ENCODE measurements at places on chromosomes 4 and X.

DNA sequence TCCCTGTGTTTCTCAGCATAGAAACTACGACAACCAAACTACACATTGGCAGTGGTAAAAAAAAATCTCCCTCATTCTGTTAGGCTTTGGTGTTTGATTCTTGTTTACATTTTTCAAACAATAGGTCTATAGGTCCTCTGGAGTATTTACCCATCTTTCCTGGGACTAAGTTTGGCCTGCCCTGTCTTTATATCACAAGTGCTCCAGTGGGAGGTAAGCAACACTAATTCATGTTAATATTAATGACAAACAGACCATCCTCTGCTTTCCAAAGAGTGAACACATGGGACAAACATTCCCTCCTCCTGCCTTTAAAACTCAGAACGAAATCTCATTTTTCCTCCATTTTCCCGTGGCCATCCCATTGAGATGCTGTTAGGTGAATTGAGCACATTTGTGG, 514.1 kb upstream of the INTU start:
- no peak for DNase-seq

DNA sequence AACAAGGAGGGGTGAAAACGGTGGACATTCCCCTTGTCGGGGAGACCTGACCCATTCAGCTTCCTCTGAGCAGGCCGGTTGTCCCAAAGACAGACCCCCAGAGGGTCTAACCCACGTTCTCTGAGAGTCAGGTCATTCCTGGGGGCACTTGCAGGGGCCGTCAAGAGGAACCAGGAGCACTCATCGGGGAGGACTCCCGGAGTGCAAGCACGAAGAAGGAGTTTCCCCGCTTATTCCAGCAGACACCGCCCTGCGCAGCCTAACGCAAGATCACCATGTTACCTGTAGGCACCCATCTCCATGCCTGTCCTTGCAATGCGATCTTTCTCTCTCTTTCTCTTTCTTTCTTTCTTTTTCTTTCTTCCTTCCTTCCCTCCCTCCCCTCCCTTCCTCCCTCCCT, 154.2 kb downstream of the SHOX start:
- DNase-seq = no peak

GRCh38 chr4:182221987-182222386, 21.2 kb upstream of the TENM3 start:
- DNase-seq = no peak

DNA sequence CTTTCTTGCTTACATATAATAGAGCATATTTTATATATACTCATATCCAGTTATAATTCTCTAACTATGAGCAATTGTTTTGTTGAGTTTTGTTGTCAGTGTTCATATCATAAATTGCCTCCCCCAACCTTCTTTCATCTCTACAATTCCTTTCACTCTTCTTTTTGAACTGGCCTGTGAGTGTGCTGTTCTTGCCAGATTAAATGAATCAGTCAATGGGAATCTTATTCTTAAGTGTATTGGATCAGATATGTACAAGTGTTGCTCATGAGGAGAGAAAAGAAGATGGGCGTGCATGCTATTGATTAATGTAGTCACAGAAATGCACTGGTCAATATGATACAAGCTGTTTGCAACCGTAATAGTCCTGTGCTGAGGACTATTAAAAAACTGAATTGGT, 728.1 kb upstream of the MAGEB2 start:
- DNase-seq = no peak

DNA sequence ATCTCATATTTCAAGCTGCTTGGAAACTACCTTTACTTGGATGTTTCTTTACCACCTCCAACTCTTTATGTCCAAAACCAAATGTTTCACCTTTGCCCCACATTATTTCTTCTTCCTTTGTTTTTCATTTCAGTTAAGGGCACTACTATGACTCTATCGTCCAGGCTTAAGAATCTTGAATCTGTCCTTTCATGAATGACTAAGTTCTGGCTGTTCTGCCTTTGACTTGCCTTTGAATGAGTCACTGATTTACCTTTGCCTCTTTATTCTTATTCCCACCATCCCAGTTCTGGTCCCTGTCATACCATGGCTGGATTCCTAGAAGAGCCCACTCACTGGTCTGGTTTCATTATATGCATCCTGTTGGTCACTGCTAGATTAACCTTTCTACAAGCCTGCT, 30.6 kb upstream of the PLAC1 start:
- no peak for DNase-seq
